Endodermal cell (in vitro differentiated cells): ENCODE measurements at places on chromosomes 12 and 14.
A peak's percentile ranks its signal among the peaks of the same experiment; 100 is the strongest.

- H3K27me3 ChIP-seq: peaks cover 17% of the 10 kb centered on the region
- peak; percentile 93 for DNase-seq
Observed at GRCh38 chr12:122203301-122204166, at the start of gene B3GNT4. TSS of gene B3GNT4 (plus strand) at chr12:122203709. CDS start at chr12:122204619, 910 bp downstream.

DNA sequence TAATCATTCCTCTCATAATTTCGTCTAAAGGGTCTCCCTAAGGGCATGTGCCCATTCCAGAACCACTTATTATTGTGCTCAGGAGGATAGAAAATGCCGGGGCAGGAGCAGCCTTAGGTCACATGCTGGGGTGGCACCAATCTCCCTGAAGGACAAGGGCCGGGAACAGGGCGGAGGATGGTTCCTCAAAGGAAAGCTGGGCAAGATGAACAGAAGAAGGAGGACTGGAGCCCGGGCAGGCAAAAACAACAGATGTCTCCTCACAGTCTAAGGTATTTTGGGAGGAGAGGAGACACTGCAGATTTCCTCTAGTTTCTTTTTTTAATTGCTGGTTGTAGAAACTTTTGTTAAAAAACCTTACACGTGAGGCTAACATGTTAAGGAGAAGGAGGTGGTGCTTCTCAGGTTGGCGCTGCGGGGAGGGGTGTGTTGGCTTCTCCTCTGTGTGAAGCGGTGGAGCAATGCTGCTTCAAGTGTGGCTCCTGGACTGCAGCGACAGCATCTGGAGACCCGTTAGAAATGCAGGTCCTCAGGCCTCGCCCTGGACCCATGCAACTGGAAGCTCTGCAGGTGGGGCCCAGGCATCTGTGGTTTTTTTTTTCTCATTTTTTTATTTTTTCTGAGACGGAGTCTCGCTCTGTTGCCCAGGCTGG lies 164.8 kb downstream of the AACS start:
- peaks cover 2% of the 10 kb centered on the region for H3K27me3 ChIP-seq
- no peak for DNase-seq
- H3K4me1 ChIP-seq: no peaks in the 10 kb centered on the region
- H3K27ac ChIP-seq: no peak overlapping the region
- no peak overlapping the region for H3K4me3 ChIP-seq
- H3K36me3 ChIP-seq: no peaks in the 10 kb centered on the region

- DNase-seq: peak; percentile 93
- peaks cover 5% of the 10 kb centered on the region for H3K27me3 ChIP-seq
- H3K4me3 ChIP-seq: peak within 1 kb of the TSS; percentile 89
- peaks cover 8% of the 10 kb centered on the region for H3K4me1 ChIP-seq
Observed at GRCh38 chr12:122895704-122896636, at the start of gene VPS37B. TSS of gene VPS37B (minus strand) at chr12:122896124. CDS start at chr12:122896062, 62 bp downstream.

DNA sequence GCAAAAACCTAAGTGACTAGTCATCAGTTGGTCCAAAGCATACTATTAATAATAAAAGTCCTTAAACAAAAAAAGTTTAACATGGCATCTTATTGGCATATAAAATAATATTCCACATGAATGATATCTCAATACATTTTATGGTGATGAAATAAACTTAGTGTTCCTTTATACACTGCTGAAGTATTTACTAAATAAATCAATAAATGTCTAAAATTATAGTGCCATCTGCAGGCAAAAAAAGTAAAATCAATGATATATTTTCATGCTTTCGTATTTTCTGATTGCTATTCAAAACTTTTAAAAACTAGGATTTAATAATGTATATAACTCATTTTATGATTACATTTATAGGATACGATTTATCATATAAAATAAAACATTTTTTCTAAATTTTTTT lies 30.5 kb downstream of the PUS7L start:
- no peak overlapping the region for H3K4me3 ChIP-seq
- H3K4me1 ChIP-seq: peaks cover 2% of the 10 kb centered on the region
- peaks cover 4% of the 10 kb centered on the region for H3K36me3 ChIP-seq
- H3K27ac ChIP-seq: no peak overlapping the region

- H3K36me3 ChIP-seq: no peaks in the 10 kb centered on the region
- DNase-seq: no peak
- H3K4me3 ChIP-seq: no peak overlapping the region
- H3K4me1 ChIP-seq: no peaks in the 10 kb centered on the region
Observed at GRCh38 chr12:119446459-119446858, 111.9 kb downstream of the CCDC60 start.

DNA sequence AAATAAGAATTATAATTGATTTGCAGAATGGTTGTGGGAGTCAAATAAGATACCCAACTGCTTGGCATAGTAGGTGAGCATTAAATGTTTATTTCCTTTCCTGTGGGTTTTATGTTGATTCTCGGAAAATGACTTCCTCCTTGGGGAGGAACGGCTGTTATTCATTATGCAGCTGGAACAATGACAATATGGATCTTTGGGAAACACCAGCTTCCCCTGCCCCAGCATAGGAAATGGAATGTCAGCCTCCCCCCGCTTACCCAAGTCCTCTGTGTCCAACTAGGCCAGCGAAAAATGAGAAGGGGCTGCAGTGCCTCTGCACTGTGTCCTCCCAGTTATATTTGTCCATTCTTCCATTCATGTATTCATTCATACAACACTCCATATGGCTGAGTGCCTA lies 11.7 kb upstream of the CCDC177 start:
- H3K27me3 ChIP-seq: no peaks in the 10 kb centered on the region
- H3K4me1 ChIP-seq: no peaks in the 10 kb centered on the region
- no peak for DNase-seq
- H3K27ac ChIP-seq: no peak overlapping the region
- no peaks in the 10 kb centered on the region for H3K36me3 ChIP-seq
- H3K4me3 ChIP-seq: no peak overlapping the region

DNA sequence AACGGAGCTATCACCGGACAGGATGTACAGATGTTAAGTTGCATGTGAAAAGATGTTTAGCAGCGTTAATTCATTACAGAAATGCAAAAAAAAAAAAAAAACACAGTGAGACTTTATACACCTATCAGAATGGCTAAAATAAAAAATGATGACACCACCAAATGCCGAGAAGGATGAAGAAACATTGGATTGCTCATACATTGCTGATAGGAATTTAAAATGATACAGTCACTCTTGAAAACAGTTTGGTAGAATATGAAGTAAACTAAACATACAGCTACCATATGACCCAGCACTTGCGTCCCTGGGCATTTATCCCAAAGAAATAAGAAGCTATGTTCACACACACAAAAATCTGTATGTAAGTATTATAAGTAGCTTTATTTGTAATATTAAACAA lies 574.1 kb downstream of the SLC16A7 start:
- H3K36me3 ChIP-seq: no peaks in the 10 kb centered on the region
- no peak overlapping the region for H3K27ac ChIP-seq
- H3K27me3 ChIP-seq: no peaks in the 10 kb centered on the region

GRCh38 chr12:31903025-31903424 lies 56.2 kb upstream of the RESF1 start:
- H3K27ac ChIP-seq: no peak overlapping the region
- H3K36me3 ChIP-seq: no peaks in the 10 kb centered on the region
- DNase-seq: no peak
- H3K4me3 ChIP-seq: no peak overlapping the region
- H3K4me1 ChIP-seq: no peaks in the 10 kb centered on the region
- H3K27me3 ChIP-seq: no peaks in the 10 kb centered on the region

DNA sequence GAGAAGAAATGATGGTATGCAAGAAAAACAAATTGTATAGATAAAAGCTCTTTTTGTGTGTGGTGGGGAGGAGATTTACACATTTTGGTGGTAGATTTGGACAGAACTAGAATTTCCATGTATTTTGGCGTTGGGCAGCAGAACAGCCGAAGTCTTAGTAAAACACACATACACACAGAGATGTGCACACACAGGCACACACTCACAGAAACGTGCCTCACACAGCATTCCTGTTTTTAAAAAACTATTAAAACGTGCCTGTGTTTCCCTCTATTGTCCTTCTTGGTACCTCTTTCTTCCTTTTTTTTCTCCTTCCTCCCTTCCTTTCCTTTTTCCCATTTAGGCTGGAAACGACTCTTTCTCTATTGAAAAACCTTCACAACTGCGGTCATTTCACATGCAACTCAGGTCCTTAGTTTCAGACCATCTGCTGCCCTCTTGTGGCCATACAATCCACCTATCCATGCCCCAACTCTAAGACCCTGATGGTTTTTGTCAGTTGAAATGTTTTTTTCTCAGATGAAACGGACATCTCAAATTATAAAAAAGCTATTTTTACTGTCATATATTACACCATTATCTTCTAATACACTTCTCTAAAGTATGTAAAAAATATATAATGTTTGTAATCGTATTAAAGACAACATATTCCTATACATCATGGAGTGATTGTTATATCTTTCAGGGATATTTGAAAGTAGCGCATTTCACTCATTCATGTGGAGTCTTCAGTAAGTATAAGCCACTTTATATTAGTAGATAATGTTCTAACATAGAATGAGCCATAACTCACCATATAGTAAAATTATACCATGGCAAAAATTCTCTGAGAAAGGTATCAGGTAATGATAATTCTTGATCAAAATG lies 386.7 kb upstream of the NOVA1 start:
- H3K36me3 ChIP-seq: no peaks in the 10 kb centered on the region
- H3K4me1 ChIP-seq: no peaks in the 10 kb centered on the region
- no peak overlapping the region for H3K4me3 ChIP-seq
- DNase-seq: peak; percentile 85
- H3K27me3 ChIP-seq: no peaks in the 10 kb centered on the region

GRCh38 chr12:89571491-89572195 lies 45.8 kb upstream of the POC1B start:
- peaks cover 3% of the 10 kb centered on the region for H3K4me1 ChIP-seq
- DNase-seq: no peak
- no peak overlapping the region for H3K27ac ChIP-seq
- H3K27me3 ChIP-seq: no peaks in the 10 kb centered on the region

DNA sequence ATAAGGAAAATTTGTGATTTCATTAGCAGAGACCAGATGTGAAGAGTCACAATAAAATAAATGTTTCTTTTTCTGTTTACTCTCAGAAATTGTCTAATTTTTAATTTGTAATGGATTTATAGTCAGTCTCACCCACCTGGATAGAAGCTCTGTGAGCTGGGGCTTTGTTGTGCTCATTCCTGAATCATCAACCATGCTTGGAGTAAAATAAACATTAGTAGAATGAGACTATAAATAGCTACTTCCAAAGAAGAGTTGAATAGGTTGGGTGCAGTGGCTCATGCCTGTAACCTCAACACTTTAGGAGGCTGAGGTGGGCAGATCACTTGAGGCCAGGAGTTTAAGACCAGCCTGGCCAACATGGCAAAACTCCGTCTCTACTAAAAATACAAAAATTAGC lies 185.3 kb upstream of the FBXO33 start:
- DNase-seq: no peak
- peaks cover 3% of the 10 kb centered on the region for H3K4me1 ChIP-seq
- H3K36me3 ChIP-seq: no peaks in the 10 kb centered on the region
- no peak overlapping the region for H3K27ac ChIP-seq

DNA sequence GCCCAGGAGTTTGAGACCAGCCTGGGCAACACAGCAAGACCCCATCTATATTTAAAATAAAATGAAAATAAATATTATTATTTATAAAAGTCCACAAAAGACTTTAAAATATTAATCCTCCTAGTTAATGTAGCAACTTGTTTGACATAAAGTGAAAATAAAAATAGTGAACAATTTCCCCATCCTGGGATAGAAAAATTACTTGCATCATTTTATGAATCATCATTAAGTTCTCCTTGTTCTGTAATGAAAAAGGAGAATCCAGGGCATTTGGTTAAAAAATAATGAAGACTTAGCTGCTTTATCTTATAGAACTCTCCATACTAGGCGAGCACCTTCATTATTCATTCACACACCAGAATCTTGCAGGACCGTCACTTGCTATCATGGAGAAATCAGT lies 66.1 kb downstream of the ELK3 start:
- no peak overlapping the region for H3K4me3 ChIP-seq
- peaks cover 9% of the 10 kb centered on the region for H3K4me1 ChIP-seq
- no peak overlapping the region for H3K27ac ChIP-seq
- H3K27me3 ChIP-seq: no peaks in the 10 kb centered on the region

DNA sequence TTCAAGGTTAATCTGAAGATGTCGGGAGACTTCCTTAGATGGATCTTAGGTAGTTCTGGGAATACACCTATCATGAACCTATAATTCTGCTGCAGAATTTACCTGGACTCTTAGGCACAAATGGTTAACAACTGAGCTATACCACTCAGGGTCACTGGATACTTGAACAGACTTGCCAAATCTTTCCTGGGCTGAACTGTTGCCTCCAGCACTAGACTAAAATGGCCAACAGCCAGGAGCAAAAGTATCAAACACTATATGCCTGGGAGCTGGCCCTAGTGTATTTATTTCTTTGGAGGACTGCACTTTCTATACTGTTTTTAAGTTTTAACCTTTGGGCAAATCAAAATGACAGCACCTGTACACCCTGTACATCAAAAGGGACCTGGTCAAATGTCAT lies 252.8 kb downstream of the TMEM117 start:
- DNase-seq: no peak
- no peaks in the 10 kb centered on the region for H3K27me3 ChIP-seq
- no peak overlapping the region for H3K4me3 ChIP-seq

DNA sequence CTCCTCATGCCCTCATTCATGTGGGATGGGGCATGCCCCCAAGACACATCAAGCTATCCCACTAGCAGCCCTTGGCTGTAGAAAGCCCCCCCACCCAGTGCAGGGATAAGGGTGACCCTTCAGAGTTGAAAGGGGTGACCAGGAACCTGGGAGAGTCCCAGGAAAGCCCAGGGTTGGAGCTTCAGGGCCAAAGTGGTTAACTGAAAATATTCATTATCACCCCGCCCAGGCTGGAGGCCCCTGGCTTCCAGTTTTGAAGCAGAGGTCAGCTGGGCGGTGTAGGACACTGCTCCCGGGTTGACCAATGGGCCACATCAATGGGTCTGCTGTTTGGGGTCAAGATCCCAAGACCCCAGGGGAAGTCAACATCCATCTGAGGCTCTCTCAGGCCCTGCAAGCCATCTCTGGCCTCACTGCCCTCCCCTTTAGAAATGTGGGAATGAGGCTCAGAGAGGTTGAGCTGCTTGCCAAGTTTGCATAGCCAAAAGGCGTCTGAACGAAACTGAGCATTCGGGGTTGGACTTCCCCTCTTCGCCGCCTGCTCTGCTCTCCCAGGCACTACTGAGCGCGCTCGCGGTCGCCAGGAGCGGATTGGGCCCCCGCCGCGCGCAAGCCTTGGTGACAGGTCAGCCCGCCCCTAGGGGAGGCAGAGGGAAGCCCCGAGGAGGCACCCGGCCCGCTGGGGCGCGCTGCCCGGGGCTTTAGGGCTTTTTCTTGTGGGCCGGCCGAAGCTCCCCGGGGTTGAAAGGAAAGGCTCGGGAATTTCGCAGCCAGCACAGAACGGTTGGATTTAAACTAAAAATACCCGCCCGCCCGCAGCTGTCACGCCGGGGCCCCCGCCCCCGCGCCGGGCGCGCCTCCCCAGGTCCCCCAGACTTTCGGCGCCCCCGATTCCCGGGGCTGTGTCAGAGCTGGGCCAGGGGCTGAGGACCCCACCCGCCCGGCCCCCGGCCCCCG lies 576 bp downstream of the SYNE3 start:
- H3K27me3 ChIP-seq: peaks cover 3% of the 10 kb centered on the region
- peak overlapping the region; percentile 19 for H3K27ac ChIP-seq
- DNase-seq: peak; percentile 89

- no peaks in the 10 kb centered on the region for H3K27me3 ChIP-seq
- DNase-seq: no peak
- peaks cover 73% of the 10 kb centered on the region for H3K36me3 ChIP-seq
- no peak overlapping the region for H3K27ac ChIP-seq
- H3K4me3 ChIP-seq: no peak overlapping the region
- H3K4me1 ChIP-seq: no peaks in the 10 kb centered on the region
Observed at GRCh38 chr14:75016815-75017214, 14.1 kb downstream of the EIF2B2 start.

GRCh38 chr14:105525861-105526775 lies at the start of gene TMEM121:
TSS of gene TMEM121 (plus strand) at chr14:105526583. CDS start at chr14:105528835, 2,252 bp downstream.
- H3K27me3 ChIP-seq: peaks cover 50% of the 10 kb centered on the region
- no peak within 1 kb of the TSS for H3K4me3 ChIP-seq
- peak; percentile 76 for DNase-seq
- no peaks in the 10 kb centered on the region for H3K36me3 ChIP-seq
- H3K4me1 ChIP-seq: no peaks in the 10 kb centered on the region
